HepG2 (cell line): ENCODE measurements at places on chromosomes 5 and 9. TPM values are rescaled to one million over a fixed set of nuclear protein-coding genes. Genes with fewer than 3 reads are reported as not detected.

ARHGEF37 gene
- 0.27 TPM in 1 of 2 replicates, not detected in the other for total RNA-seq

BTNL9 gene
- 0.13 TPM in 1 of 2 replicates, not detected in the other for total RNA-seq

MEGF10 gene
- not detected in 2 replicates for total RNA-seq

MARCOL gene
- not detected in 2 replicates for total RNA-seq

ABCA1 gene
- 40.0 and 63.8 TPM in 2 replicates for total RNA-seq

RLN1 gene
- total RNA-seq, result not detected in 2 replicates

PAX5 gene
- total RNA-seq, result not detected in 2 replicates

- H3K4me1 ChIP-seq, result no peaks in the 10 kb centered on the region
- peaks cover 25% of the 10 kb centered on the region; the same call in 2 of the 3 replicates for H3K27me3 ChIP-seq
- H3K4me3 ChIP-seq, result no peak overlapping the region
Observed at GRCh38 chr9:88258024-88258423, 119.7 kb upstream of the SPATA31C2 start.

DNA sequence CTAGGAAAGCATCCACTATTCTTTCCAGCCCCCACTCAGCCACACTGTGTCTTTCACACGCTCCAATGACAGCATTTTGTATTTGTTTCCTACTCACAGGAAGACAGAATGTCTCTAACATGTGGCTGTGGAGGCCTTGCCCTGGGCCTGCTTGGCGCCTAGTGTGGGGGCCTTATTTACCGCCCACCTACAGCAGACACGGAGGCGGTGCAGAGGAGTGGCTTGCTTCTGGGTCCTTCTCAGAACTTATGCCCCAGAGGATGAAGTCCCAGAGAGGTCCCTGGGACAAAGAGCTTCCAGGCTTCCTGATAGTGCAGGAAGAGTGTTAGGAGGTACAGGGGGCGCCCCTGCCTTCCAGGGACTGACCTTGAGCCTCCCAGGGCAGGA lies 8.5 kb upstream of the MRNIP start:
- peaks cover 42% of the 10 kb centered on the region; the same call in 2 of the 3 replicates for H3K36me3 ChIP-seq
- no peaks in the 10 kb centered on the region for H3K4me1 ChIP-seq
- no peaks in the 10 kb centered on the region for H3K27me3 ChIP-seq
- no peak overlapping the region for H3K4me3 ChIP-seq

DNA sequence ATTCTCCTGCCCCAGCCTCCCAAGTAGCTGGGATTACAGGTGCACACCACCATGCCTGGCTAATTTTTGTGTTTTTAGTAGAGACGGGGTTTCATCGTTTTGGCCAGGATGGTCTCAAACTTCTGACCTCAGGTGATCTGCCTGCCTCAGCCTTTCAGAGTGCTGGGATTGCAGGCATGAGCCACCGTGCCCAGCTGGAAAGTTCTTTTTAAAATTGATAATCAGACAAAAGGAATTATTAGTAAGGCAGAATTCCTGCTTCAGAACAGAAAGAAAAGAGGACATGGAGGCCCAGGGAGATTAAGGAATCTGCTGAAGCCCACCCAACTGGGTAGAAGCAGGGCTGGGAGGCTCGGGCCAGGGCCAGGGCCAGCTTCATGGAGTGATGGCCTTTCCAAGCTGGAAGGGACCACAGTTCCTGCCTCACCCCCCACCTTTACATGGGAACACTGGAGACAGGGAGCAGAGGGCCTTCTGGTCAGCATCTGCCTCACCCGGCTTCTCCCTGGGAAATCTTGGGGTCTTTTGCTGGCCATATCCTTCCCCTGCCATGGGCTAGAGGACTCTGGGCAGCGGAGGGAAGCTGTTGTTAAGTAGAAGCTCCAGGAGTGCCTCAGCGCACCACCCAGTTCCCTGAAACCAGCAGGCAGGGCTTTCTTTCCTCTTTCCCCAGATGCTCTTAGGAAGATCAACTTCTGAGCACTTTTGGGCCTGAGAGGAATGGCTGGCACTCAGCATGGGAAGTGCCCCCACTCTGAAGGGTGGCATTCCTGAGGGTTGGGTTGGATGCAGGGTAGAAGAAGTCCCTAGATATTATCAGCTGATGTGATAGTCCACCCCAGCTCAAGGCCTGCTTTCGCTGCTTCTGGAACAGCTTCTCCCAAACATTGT lies 70.1 kb downstream of the RGS3 start:
- no peak overlapping the region for H3K27ac ChIP-seq
- H3K4me3 ChIP-seq, result no peak overlapping the region
- no peak for DNase-seq
- no peaks in the 10 kb centered on the region for H3K27me3 ChIP-seq
- no peaks in the 10 kb centered on the region for H3K4me1 ChIP-seq

GRCh38 chr5:158709279-158709678 lies 390.4 kb downstream of the EBF1 start:
- H3K4me1 ChIP-seq, result no peaks in the 10 kb centered on the region
- no peak overlapping the region for H3K27ac ChIP-seq
- H3K4me3 ChIP-seq, result no peak overlapping the region

DNA sequence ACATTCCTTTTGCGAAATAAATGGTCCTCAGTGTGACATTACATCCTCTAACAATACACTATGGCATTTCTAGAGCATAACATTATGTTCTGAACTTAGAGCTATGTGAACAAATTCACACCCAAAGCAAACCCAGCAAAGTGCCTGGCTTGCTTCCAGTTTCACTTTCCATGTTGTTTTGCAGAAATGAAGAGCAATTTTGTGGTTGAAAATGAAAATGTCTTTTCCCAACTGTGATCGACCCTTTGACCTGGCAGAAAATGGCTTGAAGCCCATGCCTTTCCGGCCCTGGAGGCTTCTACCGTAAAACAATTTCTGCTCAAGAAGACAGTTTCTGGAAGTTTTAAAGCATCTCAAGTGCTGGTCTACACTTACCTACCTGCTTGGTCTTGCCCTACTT lies 344.7 kb upstream of the RGMB start:
- no peak overlapping the region for H3K4me3 ChIP-seq
- no peaks in the 10 kb centered on the region for H3K4me1 ChIP-seq
- no peak overlapping the region for H3K27ac ChIP-seq
- H3K27me3 ChIP-seq, result no peaks in the 10 kb centered on the region

- DNase-seq, result no peak
- no peaks in the 10 kb centered on the region for H3K36me3 ChIP-seq
- no peak overlapping the region for H3K4me3 ChIP-seq
- no peaks in the 10 kb centered on the region for H3K27me3 ChIP-seq
- H3K4me1 ChIP-seq, result no peaks in the 10 kb centered on the region
Observed at GRCh38 chr5:87909382-87909781, 359.3 kb downstream of the TMEM161B start.

- H3K27ac ChIP-seq, result no peak overlapping the region
- H3K36me3 ChIP-seq, result no peaks in the 10 kb centered on the region
- no peaks in the 10 kb centered on the region for H3K4me1 ChIP-seq
- H3K4me3 ChIP-seq, result no peak overlapping the region
- H3K27me3 ChIP-seq, result no peaks in the 10 kb centered on the region
Observed at GRCh38 chr5:104628911-104629310, 1066.3 kb upstream of the NUDT12 start.

DNA sequence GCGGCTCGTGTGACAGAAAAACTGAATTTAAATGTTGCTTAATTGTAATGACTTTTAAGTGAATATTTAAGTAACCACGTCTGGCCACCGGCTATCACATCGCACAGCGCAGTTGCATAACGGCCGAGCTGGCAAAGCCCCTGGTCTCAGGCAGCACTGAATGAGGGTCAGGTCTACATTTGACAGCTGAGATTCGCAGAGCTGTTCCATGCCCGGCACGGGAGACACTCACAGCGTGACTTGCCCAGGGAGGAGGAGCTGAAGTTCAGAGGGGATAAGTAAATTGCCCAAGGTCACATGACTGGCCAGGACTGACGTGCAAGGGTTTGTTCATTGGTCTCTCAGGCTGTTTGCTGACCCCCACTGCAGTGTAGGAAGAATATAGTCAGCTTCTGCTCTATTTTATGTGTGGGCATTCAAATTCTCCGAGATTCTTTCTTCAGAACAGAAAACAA lies 17.4 kb upstream of the COL5A1 start:
- DNase-seq, result no peak
- no peaks in the 10 kb centered on the region for H3K4me1 ChIP-seq
- H3K27ac ChIP-seq, result no peak overlapping the region
- peaks cover 92% of the 10 kb centered on the region for H3K27me3 ChIP-seq
- no peak overlapping the region for H3K4me3 ChIP-seq

DNA sequence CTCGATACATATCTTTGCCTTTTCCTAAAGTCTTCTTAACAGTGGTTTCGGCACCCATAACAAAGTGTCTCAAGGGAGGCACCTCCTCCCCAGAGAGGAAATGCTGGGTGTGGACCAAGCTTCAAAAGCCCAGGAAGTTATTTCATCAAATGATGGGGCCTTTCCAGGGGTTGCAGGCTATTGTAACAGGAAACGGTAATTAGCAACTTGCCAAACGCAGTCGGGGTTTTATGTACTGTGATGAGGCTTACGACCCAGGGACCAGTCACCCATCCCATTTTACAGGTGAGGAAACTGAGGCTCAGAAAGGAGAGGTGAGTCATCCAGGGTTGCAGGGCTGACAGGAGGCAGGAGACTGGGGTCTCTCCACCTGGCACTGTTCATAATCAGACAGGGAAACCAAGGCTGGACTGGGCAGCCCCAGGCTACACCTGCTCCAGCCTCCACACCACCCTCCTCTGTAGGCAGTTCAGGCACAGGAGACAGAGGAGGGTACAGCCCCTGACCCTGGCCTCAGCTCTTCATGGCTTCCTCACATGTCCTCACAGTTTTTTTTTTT lies 30.0 kb upstream of the SUSD3 start:
- no peak overlapping the region for H3K4me3 ChIP-seq
- no peak for DNase-seq
- peaks cover 13% of the 10 kb centered on the region for H3K4me1 ChIP-seq
- H3K27ac ChIP-seq, result no peak overlapping the region

- no peak for DNase-seq
- peaks cover 48% of the 10 kb centered on the region; the same call in 2 of the 3 replicates for H3K27me3 ChIP-seq
- H3K4me3 ChIP-seq, result no peak overlapping the region
- no peaks in the 10 kb centered on the region for H3K4me1 ChIP-seq
- no peaks in the 10 kb centered on the region for H3K36me3 ChIP-seq
Observed at GRCh38 chr9:33202018-33202417, 34.9 kb upstream of the B4GALT1 start.

- 0 out of 2 replicates have a peak, but pooled peaks cover 1% of the 10 kb centered on the region for H3K27me3 ChIP-seq
- no peaks in the 10 kb centered on the region for H3K36me3 ChIP-seq
- DNase-seq, result no peak
- H3K27ac ChIP-seq, result no peak overlapping the region
- H3K4me3 ChIP-seq, result no peak overlapping the region
Observed at GRCh38 chr9:113920872-113921271, 44.8 kb downstream of the ZNF618 start.

- H3K4me3 ChIP-seq, result no peak overlapping the region
- peak; percentile 67 for DNase-seq
- H3K4me1 ChIP-seq, result peaks cover 31% of the 10 kb centered on the region
- no peak overlapping the region for H3K27ac ChIP-seq
- peaks cover 8% of the 10 kb centered on the region; the same call in 1 of the 3 replicates for H3K27me3 ChIP-seq
Observed at GRCh38 chr9:76688471-76689238, 75.6 kb upstream of the PCA3 start.

DNA sequence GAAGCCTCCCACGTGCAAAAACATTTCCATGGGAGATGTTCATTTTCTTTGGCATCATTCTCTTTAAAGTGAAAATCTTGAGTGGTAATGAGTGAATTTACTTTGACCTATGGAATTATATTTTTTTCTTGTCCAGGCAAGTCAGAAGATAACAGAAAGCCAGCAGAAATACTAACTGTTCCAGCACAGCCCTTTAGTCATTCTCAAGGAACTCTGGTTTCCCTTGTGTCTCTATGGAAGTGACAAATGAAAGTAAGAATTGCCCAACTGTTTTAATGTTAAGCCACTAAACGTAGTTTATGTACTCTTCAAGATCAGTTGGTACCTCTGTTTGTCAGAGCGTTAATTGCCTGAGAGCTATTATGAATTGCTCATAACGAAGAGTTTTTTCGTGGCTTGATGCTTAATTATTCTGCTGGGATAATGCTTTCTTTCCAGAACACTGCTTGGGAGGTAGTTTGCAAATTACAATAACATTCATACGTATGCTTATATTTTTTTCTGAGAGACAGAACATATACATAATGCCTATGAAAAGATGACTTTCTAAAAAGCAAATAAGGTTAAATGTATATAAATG lies 84.5 kb upstream of the CER1 start:
- H3K4me3 ChIP-seq, result no peak overlapping the region
- H3K4me1 ChIP-seq, result no peaks in the 10 kb centered on the region
- no peak for DNase-seq
- H3K27ac ChIP-seq, result no peak overlapping the region
- no peaks in the 10 kb centered on the region for H3K27me3 ChIP-seq

GRCh38 chr5:111556501-111556900 lies 44.2 kb upstream of the STARD4 start:
- H3K27me3 ChIP-seq, result no peaks in the 10 kb centered on the region
- no peaks in the 10 kb centered on the region for H3K4me1 ChIP-seq
- H3K4me3 ChIP-seq, result no peak overlapping the region
- no peak for DNase-seq
- no peaks in the 10 kb centered on the region for H3K36me3 ChIP-seq

DNA sequence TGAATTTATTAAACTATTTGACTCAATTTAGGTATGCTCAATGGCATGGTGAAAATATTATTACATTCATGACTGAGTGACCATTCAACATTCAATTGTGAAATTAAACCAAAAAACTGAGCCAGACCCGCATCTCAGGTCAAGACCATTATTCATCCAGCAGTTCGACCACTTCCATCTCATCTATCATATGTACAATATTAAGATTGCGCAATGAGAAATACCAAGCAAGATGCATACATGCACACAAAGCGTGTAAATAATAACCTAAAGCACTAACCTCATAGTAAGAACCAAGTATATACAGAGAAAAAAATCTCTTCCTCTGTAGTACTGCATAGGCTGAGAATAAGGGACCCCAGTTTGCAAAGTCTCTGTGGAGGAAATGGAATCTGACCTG lies 310.2 kb downstream of the ADGRV1 start:
- no peak overlapping the region for H3K4me3 ChIP-seq
- peaks cover 34% of the 10 kb centered on the region for H3K4me1 ChIP-seq
- H3K36me3 ChIP-seq, result no peaks in the 10 kb centered on the region
- DNase-seq, result no peak
- H3K27me3 ChIP-seq, result no peaks in the 10 kb centered on the region

DNA sequence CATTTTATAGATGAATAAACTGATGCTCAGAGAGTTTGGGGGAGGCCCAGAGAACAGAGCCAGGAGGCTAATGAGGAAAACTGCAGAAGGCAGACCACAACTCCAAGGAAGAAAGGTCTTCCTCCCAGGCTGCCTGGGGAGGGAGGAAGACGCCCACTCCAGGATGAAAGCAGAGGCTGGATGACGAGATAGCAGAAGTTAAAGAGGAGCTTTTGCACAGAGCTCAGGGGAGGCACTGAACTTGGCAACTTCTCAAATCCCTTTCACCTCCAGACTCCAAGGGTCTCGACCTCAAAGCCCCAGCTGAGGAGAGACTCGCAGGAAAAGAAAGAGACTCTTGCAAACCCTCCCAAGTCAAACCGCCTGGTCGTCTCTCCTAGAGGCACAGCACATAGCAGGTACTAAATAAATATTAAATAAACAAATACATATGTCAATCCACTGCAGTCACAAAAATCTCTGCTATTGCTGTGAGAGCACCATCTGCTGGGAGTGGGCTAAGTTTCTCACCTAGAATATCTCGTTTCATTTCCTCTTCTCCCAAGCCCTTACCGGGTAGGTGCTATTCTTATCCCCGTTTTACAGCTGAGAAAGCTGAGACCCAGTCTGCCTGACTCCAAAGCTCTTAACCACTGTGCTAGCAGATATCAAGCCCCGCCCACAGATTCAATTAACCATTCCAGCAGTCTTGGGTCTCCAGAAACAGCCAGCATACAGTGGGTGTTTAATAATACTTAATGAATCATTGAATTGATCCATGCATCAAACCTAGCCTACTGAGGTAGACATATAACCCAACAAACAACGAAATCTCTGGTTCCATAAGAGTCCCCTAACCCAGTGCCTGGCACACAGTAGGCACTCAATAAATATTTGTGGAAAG lies 97.8 kb upstream of the HAND1 start:
- no peak overlapping the region for H3K27ac ChIP-seq
- DNase-seq, result peak; percentile 4
- peaks cover 32% of the 10 kb centered on the region; the same call in 2 of the 3 replicates for H3K27me3 ChIP-seq
- no peaks in the 10 kb centered on the region for H3K36me3 ChIP-seq
